ENCODE measurements at places on chromosomes 12 and 14.

DNA sequence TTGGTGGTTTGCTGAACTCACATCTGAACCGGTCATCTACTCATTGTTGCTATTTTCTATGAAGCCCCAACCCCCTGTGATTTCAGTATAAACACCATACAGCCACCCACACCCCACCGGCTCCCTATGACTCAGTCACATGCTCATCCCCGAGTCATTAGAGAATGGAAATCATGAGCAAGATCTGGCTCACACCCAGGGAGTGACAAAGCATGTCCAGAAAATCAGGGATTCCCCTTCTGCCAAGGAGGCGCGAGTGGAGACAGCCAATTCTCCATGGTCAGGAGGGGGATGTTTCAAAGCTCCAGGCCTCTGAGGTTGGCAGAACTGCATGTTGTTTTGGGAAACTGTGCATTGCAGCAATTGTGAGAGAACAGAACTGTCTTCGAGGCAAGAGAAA lies 657.5 kb upstream of the TBX3 start:
- DNase-seq, result no peak

DNA sequence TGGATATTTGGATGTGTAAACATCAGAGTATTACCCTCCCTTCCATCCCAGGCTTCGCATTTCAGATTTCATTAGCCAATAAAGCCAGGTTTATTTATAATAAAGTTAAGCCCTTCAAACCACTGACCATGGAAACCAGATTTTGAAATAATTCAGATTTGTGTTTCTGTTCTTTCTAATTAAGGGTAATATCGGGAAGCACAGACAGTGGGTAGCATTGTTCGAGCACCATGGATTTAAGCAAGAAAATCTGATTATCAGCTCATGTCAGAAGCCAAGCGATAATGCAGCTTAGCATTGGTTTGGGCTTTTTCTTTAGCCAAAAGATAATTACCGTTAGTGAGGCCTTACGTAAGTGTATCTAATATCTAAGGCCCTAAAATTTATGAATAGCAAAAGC lies 116.1 kb downstream of the C12orf42 start:
- DNase-seq, result no peak

GRCh38 chr14:72600551-72601330 lies 293.2 kb downstream of the DPF3 start:
- DNase-seq, result no peak

DNA sequence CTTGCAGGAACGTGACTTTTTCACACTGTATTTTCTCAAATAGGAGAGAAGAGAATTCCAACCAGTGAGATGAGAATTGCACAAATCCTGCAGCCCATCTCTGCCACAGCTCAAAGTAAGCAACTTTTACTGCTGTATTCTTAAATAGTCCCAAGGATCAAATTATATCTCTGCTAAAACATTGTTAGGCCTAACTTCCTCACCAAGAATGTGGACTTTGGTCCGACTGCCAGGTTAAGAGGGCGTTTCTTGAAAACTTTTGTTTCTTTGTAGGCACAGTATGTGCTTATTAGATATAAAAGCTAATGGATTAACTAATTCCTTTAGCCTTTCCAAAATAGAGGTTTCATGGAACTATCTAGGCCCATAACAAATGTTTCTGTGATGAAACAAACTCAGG lies 61.4 kb upstream of the IFNG-AS1 start:
- no peak for DNase-seq

DNA sequence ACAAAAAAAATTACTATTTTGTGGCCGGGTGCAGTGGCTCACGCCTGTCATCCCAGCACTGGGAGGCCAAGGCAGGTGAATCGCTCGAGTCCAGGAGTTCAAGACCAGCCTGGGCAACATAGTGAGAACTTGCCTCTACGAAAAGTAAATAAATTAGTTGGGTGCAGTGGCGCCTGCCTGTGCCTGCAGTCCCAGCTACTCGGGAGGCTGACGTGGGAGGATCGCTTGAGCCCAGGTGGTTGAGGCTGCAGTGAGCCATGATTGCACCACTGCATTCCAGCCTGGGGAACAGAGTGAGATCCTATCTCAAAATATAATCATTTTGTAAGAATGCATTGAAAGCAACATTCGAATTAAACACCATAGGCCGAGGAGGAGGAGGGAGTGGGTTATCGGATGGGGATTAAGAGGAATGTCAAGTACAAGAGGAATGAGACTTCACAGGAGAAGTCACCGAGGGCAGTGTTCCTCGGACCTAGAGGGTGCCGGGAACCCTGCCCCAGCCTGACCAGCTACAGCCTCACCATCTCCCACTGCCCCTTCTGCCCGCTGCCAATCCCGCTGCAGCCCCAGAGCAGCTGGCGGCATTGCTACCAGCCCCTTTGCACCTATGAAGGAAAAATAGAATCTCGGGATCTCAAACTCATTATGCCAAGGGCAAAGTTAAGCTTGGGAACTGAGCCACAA lies 32.6 kb upstream of the AACS start:
- DNase-seq, result no peak

- DNase-seq, result peak; percentile 36
Measured at GRCh38 chr14:99729991-99730875, 46.1 kb downstream of the CYP46A1 start.

DNA sequence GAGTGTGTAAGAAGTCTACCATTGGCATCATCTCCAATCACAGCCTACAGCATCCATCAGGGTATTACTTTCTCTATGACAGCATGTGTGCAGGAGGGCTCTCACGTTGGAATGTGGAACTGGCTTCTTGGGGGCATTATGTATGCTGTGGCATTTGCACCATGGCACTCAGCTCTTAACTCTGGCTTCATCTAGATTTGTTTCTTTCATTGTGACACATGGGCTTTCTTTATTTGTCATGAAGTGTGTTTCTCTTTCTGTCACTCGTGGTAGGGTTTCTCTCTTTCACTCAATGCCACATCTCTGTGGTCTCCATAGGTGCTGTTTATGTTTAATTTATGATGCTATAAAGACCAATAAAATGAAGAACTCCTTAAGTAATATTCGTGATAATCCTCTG lies 191.2 kb upstream of the GARIN2 start:
- no peak for DNase-seq

GRCh38 chr12:52027085-52027843 lies 20.5 kb downstream of the TAMALIN start:
- no peak for DNase-seq

DNA sequence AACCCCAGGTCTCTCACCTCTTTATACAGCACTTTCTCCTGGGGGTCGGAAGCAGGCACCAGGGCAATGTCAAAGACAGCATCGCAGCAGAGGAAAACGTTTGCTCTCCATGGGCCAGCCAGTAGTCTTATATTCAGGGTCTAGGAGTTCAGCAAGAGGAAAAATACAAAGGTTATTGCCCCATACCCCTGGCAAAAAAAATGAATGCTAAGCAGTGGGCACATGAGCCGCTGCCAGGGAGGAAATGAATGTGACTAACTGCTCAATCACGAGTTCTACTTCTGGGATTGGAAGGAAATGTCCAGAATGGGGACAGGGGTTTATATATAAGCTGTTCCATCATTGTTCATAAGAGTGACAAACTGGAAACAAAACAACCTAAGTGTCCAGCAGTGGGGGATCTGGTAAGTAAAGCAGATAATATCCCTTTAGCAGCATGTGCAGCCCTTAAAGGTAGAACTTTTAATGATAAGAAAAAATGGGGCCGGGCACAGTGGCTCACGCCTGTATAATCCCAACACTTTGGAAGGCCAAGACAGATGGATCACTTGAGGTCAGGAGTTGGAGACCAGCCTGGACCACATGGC lies 53.8 kb downstream of the PHETA1 start:
- no peak for DNase-seq

DNA sequence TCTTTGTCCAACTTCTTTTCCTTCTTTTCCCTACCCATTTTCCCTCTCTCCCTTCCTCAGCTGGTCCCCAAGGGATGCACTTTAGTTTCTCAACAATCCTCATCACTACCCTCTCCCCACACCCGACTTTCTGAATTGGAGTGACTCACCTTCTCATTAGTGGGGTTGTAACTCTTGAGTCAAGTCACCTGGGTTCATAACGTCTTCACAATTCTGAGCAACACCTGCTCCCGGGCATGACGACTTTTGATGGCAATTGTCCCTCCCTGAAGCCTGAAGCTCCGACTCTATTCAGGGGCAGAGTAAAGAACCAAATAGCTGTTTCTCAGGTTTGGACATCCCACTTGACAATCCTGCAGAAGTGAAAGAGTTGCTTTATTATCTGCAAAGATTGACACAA lies 82.7 kb upstream of the OTX2 start:
- DNase-seq, result no peak

DNA sequence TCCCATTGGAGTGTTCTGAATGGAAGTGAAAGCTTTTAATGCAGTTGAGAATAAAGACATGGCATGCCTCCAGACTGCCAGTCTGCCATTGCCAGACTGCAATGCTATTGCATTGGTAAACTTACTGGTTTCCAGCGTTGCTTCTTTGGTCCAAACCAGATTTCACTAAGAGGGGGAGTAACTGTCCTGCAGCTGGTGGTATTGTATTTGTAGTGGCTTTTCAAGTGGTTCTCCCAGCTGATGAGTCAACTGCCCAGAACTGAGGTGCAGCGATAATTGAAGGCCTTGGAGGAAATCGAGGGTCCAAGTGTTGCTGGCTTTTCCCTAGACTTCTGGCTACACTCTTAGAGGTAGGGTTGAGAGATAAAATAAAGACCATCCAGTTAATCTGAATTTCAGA lies 31.9 kb downstream of the ERG28 start:
- no peak for DNase-seq

- no peak for DNase-seq
Measured at GRCh38 chr14:72186523-72186922, 254.3 kb downstream of the RGS6 start.

- DNase-seq, result no peak
Measured at GRCh38 chr14:101253948-101254347, 307.3 kb upstream of the DIO3 start.

DNA sequence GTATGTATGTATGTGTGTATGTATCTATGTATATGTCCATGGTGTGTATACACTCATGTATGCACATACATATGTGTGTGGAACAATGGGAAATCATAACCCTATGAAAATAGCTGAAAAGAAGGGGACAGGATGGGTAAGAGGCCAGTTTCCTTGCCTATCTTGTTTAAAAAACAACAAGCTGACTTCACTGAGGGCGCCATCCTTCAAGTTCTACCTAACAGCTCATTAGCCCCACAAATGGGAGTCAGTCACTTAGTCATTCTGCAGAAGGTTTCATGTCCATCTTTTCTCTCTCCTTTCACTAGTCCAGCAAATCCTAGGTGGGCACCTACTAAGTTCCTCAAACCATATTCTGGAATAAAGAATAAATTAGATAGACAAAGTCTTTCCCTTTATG lies 14.7 kb downstream of the STON2 start:
- DNase-seq, result no peak

Data from stimulated activated CD8-positive, alpha-beta memory T cell treated with anti-CD3 and anti-CD28 coated beads, Interleukin-2, amount 100 ng/mL, for 1 hour (primary cell).